ENCODE measurements at places on chromosomes 6 and 20. TPM values are rescaled to one million over a fixed set of nuclear protein-coding genes. Genes with fewer than 3 reads are reported as not detected.

DNA sequence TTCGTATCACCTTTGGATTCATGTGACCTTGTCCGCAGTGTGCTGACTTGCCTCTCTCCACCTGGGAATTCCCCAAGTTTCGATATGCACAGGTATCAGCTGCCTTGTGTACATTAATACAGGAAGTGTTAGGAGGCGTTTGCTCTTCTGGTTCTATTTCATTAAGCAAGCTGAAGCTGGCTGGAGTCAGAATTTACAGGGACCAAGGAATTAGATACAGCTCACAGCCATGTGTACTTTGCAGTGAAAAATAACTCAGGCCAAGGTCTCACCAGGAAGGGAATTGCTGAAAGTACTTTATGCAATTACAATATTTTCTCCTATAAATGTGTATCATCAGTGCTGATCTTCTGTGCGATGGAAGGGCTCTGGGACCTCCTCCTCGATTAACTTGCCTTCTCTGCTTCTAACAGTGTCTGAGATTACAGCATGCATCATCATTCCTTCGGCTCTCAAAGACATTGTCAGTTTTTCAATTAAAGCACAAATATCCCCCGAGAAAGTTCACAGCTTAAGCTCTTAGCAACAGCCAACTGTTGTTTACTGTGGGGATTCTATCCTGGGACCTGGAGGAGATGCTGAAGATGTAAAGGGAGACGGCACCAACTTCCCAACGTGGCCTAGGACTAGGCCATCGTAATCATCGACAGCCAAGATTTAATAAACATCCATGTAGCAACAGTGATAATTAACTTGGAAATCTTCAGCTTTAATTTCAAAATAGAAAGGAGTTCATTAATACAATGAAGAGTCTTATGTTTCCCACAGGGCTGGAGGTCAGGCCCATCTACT is 13.8 kb upstream of the TIAM2 start:
- no peak for DNase-seq

Gene SPEF1
- 0.46 TPM for total RNA-seq

Gene ATF6B
- total RNA-seq: 78.1 TPM

Gene BTN3A1
- 52.2 TPM for total RNA-seq

Gene TBCC
- total RNA-seq: 17.8 TPM
